ENCODE measurements at places on chromosomes 2 and 18.

DNA sequence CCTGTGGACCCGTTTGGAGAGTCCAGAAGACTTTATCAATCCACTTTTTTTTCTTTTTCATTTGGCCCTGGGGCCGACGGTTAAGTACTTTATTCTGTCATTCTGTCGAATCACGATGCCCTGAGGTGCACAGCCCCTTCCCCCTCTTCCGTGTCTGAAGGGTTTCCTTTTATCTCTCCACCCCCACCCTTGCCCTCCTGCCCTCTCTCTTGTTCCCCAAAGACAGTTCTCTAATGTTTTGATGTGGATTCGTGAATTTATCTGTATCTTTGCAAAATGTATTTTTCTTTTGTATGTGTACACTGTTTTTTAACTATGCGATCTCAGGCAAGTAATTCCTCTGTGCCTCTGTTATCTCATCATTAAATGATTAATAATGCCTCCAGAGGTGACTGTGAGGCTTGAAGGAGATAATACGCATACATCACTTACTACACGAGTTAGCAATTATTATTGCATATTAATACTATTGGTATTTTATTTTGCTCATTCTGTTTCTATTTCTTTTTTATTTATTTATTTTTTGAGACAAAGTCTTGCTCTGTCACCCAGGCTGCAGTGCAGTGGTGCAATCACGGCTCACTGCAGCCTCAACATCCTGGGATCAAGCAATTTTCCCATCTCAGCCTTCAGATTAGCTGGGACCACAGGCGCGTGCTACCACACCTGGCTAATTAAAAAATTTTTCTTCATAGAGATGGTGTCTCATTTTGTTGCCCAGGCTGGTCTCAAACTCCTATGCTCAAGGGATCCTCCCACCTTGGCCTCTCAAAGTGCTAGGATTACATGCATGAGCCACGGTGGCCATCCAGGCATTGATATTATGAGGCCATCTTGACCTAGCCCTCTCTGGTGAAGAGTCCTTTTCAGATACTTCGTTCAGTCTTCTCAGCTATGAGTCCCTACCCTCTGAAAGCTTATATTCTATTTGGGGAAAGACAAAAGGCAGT, 1.4 kb upstream of the CASP8 start:
- DNase-seq: no peak

- peak; percentile 55 for DNase-seq
These were observed 32.2 kb downstream of the IKZF2 start for GRCh38 chr2:213119061-213119809.

- no peak for DNase-seq
These were observed 290.7 kb upstream of the EPAS1 start for GRCh38 chr2:46006473-46007025.

DNA sequence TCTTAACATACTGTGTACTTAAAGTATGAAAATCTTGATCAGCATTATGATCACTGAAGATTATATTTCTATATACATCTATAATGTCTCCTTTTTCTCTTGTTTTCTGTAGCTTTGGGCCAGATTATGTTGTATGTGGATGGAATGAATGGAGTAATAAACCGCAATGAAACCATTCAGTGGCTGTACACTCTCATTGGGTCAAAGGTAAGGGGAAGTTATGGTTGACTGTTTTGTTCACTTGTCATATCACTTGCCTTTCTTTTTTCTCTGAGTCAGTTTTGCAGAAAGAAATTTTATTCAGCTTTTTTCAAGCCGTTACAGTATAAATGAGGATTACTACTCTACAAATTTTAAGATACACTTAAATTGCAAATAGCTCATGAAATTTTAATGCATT, 252.5 kb downstream of the TPGS2 start:
- no peak for DNase-seq

DNA sequence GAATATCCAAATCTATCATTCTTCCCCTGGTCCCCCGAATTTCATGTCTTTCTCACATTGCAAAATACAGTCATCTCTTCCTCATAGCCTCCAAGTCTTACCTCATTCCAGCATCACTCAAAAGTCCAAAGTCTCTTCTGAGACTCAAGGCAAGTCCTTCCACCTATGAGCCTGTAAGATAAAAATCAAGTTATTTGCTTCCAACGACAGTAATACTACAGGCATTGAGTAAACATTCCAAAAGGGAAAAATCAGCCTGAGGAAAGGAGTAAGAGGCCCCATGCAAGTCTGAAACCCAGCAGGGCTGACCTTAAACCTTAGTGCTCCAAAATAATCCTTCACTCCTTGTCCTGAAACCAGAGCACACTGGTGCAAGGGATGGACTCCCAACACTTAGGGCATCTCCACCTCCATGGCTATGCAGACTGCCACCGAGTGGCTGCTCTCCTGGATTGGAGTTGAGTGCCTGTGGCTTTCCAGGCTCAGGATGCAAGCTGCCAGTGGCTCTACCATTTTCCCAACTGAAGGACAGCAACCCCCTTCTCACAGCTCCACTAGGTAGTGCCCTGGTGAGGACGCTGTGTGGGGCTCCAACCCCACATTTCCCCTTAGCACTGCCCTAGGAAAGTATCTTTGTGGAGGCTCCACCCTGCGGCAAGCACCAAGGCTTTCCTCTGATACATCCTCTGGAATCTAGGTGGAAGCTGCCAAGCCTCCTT, 16.3 kb downstream of the DTNA start:
- DNase-seq: no peak

DNA sequence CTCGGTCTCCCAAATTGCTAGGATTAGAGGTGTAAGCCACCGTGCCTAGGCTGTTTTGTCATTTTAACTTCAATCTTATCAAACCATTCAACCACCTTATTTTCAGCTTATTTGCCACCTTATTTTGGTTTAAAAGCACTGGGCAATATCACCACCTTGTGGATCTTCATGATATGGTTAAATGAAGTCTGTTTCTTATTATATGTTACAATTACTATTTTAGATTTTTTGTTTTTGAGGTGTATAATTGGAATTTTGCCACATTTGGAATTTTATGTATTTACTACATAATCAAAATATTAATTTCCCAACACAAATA, 43.8 kb upstream of the SCN9A start:
- no peak for DNase-seq

DNA sequence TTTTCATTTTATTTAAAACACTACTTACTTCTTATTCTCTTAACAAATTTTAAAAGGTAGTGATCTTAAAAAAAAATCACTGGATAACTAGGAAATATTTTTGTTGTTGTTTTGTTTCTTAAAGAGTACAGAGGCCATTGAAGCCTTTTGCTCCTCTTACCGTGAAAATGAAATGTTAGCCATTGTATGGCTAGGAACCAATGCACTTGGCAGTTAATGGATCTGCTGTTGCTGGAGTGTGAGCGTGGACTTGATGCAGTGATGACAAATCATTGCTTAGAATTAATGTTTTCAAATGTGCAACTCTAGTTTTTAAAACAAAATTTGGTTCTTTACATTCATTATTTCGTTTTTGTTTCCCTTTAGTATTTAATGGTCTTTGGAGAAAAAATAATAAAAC, 162.3 kb downstream of the HAUS1 start:
- no peak for DNase-seq

DNA sequence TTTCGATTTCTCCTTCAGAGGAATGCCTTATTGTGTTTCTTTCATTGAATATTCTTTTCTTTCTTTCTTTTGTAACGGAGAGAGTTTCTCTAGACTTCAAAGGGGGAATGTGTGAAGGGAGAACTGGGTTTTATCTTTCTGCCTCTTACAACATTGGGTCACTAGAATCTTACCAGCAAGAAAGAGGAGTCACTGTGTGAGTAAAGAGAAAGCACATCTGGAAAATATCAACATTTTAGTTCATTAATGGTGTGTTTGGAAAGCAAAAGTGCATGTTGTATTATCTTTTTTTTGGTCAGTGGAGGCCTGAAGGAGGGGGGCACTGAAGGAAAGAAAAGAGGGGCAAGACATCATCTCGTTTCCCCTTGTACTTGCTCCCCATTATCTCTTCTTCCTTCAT, 86.6 kb upstream of the THOC1 start:
- no peak for DNase-seq

DNA sequence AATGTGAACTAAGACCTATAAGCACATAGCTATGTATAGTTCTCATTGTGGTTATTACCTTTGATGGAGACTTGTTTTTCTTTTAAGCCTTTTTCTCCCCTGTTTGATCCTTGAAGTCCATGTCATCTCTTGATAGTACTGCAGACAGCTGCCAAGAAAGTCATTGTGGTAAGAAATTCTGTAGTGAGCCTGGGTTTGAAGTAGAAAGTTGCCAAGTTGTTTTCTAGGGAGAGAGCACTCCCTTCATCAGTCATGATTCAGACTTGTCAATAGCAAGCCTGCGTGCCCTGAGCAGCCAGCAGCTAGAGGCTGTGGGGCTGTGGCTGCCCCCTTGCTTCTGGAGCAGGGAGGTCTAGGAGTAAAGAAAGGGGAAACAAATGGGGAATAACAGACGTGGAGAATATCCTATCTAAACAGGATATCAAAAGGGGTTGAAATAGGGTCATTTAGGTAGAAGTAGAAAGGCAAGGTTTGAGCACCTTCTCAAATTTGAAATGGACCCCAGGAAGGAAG, 8.4 kb downstream of the SP5 start:
- DNase-seq: no peak

GRCh38 chr2:33763671-33764310, 164.7 kb upstream of the FAM98A start:
- no peak for DNase-seq

GRCh38 chr2:190812506-190813294, 67.9 kb upstream of the GLS start:
- peak; percentile 46 for DNase-seq

GRCh38 chr2:165058476-165059265, 103.3 kb upstream of the SLC38A11 start:
- no peak for DNase-seq

DNA sequence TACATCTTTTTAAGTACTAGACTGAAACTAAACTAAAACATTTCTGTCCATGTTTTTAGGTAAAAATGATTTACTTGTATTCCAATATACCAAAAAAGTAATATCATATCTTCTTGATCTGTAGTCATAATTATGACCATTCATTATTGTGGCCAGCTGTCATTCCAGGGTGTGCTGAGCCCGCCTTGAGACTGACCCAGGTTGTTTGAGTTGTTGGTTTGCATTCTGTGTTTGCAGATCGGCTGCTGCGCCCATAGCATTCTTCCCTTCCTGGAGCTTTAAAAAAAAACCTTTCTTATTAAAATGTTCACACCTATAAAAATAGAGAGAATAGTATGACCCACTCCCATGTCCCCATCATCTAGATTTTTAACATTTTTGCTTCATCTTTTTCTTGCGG, 101.9 kb downstream of the PRKCE start:
- no peak for DNase-seq

GRCh38 chr2:77746780-77747179, 224.6 kb upstream of the LRRTM4 start:
- DNase-seq: no peak

DNA sequence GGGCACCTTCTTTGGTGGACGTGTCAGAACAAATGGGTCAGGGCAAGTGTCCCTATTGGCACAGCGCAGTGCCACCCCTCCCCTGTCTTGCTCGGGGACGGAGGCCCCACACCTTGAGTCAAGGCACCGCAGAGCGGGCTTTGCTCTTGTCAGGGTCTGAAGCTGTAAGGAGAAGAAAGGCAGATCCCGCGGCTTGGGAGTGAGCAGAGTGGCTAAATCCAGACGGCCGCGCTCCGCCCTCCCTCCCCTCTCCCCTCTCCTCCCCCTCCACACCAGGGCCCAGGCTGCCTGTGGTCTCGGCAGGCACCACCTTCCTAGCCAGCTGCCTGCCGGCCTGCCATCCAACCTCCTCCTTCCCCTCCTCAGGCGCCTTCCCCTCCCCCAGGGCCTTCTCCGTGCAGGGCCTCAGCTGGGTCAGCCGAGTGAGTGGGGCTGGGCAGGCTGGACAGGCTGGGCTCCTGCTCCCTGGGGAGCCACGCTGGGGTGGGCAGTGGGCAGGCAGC, 25.8 kb downstream of the SPEG start:
- no peak for DNase-seq

DNA sequence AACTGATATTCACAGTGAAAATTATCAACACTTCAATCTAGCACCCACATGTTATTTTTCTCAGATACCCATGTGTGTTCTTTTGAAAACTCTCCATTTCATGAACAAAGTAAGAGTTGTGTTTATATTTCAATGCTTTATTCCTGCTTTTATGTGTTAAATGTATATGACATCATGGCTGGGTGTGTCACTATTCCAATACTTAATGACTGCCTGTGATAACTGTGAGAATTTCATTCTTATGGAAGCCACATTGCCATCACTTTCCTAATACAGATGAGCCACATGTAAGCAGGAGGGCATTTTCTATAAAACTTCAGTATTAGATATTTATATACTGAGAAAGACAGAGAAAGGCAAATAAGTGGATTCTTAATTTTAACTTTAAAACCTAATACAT, 100.4 kb upstream of the FIGN start:
- DNase-seq: no peak

DNA sequence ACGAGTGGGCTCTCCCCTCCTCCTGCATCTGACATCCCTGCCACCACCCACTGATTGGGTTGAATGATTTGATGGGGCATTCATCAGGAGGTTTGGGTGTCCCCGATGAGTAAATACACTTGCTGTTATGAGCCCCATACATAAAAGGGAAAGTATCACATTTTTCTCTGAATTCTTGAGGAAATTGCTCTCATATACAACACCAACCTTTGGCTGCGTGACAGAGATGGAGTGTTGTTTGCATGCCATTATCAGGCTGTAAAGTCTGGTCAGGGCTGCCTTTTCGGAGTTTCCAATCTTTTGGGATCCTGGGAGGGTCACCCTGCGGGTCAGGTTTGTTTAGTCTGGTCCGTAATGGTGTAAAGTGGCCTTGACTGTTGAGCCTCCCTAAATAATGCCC, 227.9 kb upstream of the SPRED2 start:
- DNase-seq: no peak

DNA sequence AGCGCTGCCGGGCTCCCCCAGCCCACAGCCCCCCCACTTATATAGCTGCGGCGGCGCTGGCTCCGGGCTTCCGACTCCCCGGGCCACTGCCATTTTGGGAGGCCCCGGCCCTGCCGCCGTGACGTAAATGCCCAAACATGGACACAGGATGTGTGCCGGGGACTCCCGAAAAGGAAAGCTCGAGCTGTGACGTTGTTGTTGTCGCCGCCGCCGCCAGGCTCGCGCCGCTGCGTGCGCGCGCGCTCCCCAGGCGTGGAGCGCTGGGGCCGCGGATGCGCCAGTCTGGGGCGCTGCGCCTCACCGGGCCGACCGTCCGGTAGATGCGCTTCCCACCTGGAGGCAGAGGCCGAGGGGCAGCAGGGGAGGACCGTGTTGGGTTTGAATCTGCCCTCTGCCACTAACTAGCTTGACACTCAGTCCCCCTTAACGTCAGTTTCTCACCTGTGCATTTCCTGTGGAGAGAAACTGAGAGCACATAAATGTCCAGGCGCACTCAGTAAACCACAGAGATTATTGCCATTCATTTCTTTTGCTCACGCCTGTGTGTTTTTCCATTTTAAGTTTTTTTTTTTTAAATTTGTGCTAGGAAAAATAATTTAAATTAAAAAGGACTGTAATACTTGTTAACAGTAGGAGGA, at the start of gene EGR4:
Gene EGR4, minus strand, starts transcription at position 15 of the 638 bp plus-strand sequence. CDS start 231 bp downstream, outside the sequence.
- DNase-seq: no peak

GRCh38 chr2:196182439-196183171, 11.2 kb upstream of the STK17B start:
- no peak for DNase-seq

All from AG09309 (cell line).